ENCODE measurements at places on chromosomes 11 and 22. TPM values are rescaled to one million over a fixed set of nuclear protein-coding genes. Genes with fewer than 3 reads are reported as not detected.

CCDC188 gene
- 9.4 TPM for total RNA-seq

PDE2A gene
- total RNA-seq = 351 TPM

ASRGL1 gene
- total RNA-seq = 27.4 TPM

PLEKHA7 gene
- 6.4 TPM for total RNA-seq

SLC37A2 gene
- 0.70 TPM for total RNA-seq

NPAS4 gene
- total RNA-seq = not detected

MUC6 gene
- total RNA-seq = not detected

NLRP14 gene
- not detected for total RNA-seq

KRTAP5-4 gene
- not detected for total RNA-seq

BDNF gene
- total RNA-seq = 0.85 TPM

SLC15A3 gene
- total RNA-seq = 8.7 TPM

ANGPTL5 gene
- total RNA-seq = not detected

NUMA1 gene
- 151 TPM for total RNA-seq

LGALS1 gene
- 2,321 TPM for total RNA-seq

SORL1 gene
- total RNA-seq = 0.05 TPM

GSTT2 gene
- not detected for total RNA-seq

ACR gene
- total RNA-seq = 0.34 TPM

OR52E8 gene
- not detected for total RNA-seq

DKK3 gene
- total RNA-seq = 156 TPM
